ENCODE measurements at places on chromosomes 4 and X.
A peak's percentile ranks its signal among the peaks of the same experiment; 100 is the strongest.

DNA sequence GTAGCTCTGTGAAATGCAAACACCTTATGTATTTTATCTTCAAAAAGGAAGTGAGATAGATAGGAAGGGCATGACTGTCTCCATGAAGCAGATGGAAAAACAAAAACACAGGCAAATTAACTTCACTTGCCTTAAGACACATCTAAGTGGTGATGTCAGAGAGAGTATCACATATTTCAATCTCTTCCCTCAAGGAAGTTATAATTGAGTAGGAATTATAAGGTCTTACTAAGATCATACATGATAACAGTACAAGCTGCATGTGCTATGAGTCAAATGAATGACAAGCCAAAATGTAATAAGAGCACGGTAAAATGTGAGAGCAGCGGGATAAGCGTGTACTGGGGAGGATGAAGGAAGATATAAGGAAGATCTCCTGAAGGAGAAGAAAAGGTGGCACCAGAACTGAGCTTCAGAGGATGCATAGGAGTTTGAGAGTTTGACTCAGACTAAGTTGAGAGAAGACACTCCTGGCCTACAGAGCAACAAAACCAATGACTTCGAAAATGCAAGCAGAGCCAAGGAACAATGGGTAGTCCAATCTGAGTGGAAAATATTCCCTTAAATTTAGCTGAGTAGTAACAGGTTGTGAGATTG, 43.3 kb upstream of the GALNT7 start:
- DNase-seq = no peak

GRCh38 chr4:21507439-21507838, 441.1 kb downstream of the KCNIP4 start:
- no peak for DNase-seq

GRCh38 chr4:2977211-2978088, 14.1 kb downstream of the GRK4 start:
- no peak for DNase-seq

- no peak for DNase-seq
These were observed 75.8 kb upstream of the TNIP3 start for GRCh38 chr4:121239951-121240350.

DNA sequence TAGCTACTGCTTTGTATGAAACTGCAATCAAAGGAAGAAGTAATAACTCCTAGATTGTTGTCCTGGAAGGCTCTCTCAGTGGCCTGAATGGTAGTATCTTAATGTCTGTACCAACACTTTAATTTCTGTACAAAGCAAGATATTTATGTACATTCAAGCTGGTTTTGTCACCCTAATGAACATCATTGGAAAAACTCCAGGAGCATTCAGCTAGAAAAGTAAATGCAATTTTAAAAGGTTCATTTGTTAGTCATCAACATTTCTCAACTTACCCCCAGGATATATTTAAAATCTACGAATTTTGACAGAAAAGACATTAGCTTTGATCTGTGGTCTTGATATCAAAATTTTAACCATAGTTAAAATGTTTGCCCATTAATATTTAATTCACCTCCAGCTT, 80.0 kb upstream of the FGF13 start:
- DNase-seq = no peak

DNA sequence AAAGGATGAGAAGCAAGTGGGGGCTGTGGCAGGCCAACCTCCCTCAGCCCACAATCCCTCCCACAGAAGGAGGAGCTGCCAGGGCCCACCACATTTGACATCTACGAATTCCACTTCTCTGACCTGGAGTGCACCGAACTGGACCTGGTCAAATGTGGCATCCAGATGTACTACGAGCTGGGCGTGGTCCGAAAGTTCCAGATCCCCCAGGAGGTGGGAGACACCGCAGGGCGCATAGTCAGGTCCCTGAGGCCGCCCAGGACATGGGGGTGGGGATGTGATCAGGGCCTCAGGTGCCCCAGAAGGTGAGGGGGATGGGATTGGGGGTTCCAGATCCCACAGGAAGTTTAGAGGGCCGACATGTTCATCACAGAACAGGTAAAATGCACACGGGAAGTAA, 13.7 kb downstream of the ATP5ME start:
- DNase-seq = no peak

- DNase-seq = no peak
These were observed 205.7 kb downstream of the CHIC2 start for GRCh38 chr4:53858744-53859143.

DNA sequence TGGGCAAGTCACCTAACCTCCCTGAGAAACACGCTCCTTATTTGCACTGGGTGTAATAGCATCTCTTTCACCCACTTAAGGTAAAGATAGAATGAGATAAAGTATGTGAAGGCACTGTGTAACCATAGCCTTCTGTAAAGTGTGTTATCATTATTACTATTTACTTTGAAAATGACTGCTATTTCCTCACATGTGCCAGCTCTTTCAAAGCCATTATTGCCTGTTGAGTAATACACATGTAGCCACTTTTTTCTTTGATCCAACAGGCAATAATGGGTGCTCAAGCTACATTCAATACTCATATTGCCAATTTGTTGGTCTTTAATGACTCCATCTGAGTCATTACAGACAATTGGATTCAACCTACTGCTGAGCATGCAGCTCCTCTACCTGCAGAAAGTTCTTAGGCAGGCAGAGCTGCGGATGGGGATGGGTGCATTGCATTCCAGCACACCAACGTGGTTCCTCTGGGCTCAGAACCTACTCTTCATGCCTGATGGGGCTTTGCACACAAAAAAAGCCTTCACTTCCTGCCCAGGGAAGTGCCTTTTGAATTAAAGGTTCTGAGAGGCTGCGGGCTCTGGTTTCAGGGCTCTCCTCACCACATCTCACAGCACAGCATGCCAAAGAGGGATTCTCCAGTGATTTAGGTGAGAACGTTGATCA, 9.7 kb downstream of the PTCHD1 start:
- no peak for DNase-seq

DNA sequence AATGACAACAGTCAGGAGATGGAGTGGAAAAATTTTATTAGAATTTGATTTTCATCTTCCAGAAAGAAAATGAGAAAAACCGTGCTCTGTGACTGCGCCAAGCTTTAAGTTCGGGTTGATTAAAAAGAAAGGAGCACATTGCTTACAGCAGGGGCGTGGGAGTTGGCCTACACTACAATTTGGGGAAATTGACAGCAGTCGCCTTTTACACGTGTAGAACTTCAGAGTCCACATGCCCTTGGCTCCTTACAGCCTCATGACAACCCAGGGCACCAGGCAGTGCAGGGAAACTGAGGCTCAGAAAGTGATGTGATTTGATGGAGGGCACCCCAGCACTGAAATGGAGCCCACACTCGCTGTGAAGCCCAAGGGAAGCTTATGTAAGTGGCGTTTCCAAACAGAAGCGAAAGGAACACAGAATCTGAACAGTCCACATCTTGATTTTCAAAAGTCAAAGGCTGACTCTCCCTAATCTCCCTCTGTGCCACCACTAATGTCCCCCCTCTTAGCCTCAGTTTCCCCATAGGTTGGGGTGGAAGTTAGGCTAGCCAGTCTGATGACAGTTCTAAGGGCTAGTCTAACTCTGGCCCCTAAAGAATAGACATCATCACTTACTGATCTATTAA, 5.5 kb downstream of the PPP2R2C start:
- DNase-seq = no peak

- no peak for DNase-seq
These were observed 18.7 kb downstream of the TMEM150C start for GRCh38 chr4:82543131-82543530.

DNA sequence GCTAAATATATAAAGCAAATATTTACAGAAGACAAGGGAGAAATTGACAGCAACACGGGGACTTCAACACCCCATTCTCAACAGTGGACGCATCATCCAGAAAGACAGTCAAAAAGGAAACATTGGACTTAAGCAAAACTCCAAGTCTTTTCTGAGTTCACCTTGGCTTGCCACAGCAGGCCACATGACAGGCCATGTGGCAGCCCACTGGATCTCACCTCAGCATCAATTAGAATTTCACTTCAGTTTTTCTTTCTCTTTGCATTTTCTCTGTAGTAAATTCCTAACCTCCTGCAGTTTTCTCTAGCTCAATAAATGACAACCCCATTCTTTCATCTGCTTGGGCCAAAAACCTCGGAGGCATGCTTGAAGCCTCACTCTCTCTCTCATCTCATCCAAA, 12.4 kb downstream of the SMIM9 start:
- no peak for DNase-seq

- no peak for DNase-seq
These were observed 57.5 kb upstream of the SCOC start for GRCh38 chr4:140315970-140316369.

DNA sequence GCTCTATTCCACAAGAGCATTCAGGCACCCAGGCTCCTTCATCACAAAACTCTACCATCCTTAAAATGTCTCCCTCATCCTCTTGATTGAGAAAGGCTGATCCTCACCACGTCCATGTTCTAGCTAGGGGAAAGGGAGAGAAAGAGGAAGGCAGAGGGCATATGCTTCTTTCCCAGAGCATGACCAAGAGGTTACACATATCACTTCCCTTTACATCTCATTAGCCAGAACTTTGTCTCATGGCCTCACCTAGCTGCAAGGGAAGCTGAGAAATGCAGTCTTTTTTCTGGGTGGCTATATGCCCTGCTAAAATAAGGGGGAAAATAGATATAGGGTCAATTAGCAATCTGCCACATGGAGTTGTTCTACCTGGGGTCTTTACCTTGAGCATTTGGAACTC, 42.7 kb downstream of the LONRF3 start:
- DNase-seq = no peak

- no peak for DNase-seq
These were observed 102.1 kb downstream of the RELL1 start for GRCh38 chr4:37584071-37584470.

DNA sequence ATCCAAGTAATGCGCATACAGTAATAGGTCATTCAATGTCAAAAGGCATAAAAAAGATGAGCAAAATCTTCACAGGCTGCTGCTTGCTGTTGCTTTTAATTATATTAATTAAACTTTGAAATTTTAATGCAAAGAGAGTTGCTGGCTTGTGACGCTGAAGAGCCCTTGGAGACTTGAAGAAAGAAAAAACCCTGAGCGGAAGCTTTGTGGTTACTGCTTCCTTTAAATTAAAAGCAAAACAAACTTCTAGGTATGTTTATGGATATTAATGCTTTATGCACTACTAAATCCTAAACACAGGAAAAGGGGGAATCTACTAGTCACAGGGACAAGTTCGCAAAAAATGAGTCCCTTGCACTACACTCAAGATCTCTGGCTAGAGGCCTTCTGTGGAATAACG, 166.7 kb downstream of the ANTXR2 start:
- DNase-seq = no peak

- DNase-seq = peak; percentile 92
These were observed 17.6 kb downstream of the FGFBP1 start for GRCh38 chr4:15920723-15921591.

GRCh38 chr4:130233377-130234047, 1137.6 kb downstream of the C4orf33 start:
- no peak for DNase-seq

DNA sequence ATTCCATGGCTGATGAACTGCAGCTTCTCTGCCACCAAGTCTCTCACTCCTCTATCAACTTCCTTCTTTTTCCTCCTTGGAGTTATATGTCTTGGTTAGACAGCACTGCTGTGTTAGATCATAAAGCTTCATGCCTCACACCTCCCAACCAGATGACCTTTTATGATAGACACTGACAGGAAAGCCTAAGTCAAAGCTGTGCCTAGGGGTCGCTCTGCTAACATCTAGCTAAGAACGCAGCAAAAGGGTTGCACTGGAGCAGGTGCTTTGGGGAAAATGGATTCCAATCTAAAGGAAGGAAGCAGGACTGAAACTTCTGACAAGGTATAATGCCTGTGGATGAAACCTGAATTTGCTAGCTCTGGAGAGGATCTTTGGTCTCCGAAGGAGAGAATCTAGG, 509.7 kb downstream of the SMARCA1 start:
- DNase-seq = no peak

GRCh38 chrX:50779694-50780093, 34.3 kb downstream of the SHROOM4 start:
- no peak for DNase-seq

GRCh38 chr4:125741825-125742452, 427.2 kb downstream of the FAT4 start:
- DNase-seq = no peak

GRCh38 chrX:16869393-16870094, 618 bp downstream of the RBBP7 start:
- no peak for DNase-seq

GRCh38 chr4:53816561-53816960, 225.3 kb upstream of the LNX1 start:
- DNase-seq = no peak

- DNase-seq = no peak
These were observed 114.4 kb downstream of the SH3KBP1 start for GRCh38 chrX:19772822-19773628.

DNA sequence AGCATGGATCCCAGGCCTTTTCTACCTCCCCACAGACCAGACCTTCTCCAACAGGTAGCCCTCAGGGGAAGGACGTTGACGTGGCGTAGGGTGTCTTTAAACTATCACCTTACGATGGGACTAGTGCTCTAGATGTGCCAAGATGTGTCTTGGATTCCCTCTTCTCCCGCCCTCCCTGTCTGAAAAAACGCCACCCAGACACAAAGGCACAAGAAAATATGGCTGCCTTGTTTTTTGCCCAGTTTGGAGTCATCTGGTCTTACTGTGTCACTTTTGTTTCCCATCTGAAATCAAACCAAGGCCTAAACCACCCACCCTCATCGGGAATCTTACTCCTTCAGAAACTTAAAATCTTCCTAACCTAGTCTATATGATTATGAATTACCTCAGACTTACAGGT, 235.4 kb downstream of the OR13H1 start:
- DNase-seq = no peak

GRCh38 chrX:34810916-34811315, 131.7 kb upstream of the FAM47B start:
- no peak for DNase-seq

DNA sequence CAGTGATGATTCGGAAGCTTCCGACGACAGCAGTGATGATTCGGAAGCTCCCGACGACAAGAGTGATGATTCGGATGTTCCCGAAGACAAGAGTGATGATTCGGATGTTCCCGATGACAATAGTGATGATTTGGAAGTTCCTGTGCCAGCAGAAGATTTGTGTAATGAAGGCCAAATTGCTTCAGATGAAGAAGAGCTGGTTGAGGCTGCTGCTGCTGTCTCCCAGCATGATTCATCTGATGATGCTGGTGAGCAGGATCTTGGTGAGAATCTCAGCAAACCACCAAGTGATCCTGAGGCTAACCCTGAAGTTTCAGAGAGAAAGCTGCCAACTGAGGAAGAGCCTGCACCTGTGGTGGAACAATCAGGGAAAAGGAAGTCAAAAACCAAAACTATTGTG, 14.2 kb downstream of the CXCR3 start:
- no peak for DNase-seq

- no peak for DNase-seq
These were observed 3.7 kb downstream of the GPRIN3 start for GRCh38 chr4:89303814-89304388.

GRCh38 chrX:153879741-153880439, 6.1 kb downstream of the L1CAM start:
- DNase-seq = no peak

- no peak for DNase-seq
These were observed 867.2 kb upstream of the GRID2 start for GRCh38 chr4:91436556-91436955.

Data from HS-5 (cell line).